ENCODE measurements at places on chromosomes 11 and 22. TPM values are rescaled to one million over a fixed set of nuclear protein-coding genes. Genes with fewer than 3 reads are reported as not detected.

The PTPRCAP gene
- total RNA-seq, result 0.63 TPM

The VSIG10L2 gene
- total RNA-seq, result not detected

The XKR3 gene
- not detected for total RNA-seq

The TCN2 gene
- 16.0 TPM for total RNA-seq

The ENTHD1 gene
- total RNA-seq, result not detected

The PHF21B gene
- total RNA-seq, result 38.5 TPM

The OSBP gene
- 43.2 TPM for total RNA-seq

The TPBGL gene
- not detected for total RNA-seq

The KDM4D gene
- 0.94 TPM for total RNA-seq

The ACTN3 gene
- total RNA-seq, result not detected

The SLC6A5 gene
- not detected for total RNA-seq

The ABCC8 gene
- total RNA-seq, result 34.7 TPM

The PPP1CA gene
- 57.0 TPM for total RNA-seq

The HOATZ gene
- 1.3 TPM for total RNA-seq

The MPPED1 gene
- total RNA-seq, result 461 TPM

The OR56A1 gene
- 0.31 TPM for total RNA-seq

The CLMP gene
- total RNA-seq, result 61.3 TPM

All from parietal lobe (tissue), 2 donors.